GM03348 (cell line): ENCODE measurements at places on chromosomes 4 and X.

DNA sequence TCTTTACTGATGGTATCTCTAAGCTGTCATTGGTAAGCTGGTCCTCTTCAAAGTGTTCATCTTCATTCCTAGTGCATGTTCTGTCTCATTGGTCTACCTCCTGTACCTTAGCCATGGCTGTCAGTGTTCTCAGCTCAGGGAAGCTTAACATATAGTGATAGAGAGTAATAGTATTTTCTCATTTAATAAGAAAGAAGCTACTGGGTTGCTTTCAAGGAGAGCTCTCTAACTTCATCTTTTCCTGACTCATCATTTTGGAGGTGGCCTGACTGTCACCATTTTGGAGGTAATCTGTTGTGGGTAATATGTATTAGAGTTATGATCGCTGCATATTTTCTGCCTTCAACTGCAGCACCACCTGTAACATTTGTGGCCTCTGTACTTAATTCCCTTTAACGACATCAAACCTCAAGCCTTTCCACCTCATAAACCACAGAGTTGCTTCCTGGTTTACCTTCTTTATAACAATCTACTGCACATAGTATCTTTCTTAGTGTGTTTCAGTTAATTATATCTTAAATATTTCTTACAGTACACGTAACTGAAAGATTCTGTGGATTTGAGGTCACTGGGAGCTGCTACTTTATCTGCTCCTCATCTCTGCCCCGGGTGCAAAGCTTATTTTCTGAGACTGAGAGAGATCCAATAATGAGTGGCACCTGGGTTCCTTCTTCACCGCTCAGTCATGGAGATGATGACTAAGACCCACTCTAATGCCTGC, 474.0 kb upstream of the TECRL start:
- no peak for DNase-seq

DNA sequence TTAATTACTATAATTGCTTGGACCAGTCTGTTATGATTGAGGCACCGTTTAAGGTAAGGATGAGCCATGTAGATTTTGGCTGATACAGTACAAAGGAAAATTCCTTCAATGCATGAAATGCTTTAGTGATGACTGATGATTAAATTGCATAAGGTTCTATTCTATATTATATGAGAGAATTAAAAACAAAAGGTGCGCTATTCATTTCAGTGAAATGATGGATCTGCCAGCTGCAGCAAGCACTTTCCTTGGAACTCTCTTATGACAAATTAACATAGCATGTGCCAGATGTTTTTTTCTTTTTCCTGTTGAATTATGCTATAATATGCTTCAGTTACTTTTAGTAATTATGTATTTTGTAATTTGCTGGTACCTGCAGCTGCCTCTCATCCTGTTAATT, 98.5 kb downstream of the JADE1 start:
- no peak for DNase-seq

DNA sequence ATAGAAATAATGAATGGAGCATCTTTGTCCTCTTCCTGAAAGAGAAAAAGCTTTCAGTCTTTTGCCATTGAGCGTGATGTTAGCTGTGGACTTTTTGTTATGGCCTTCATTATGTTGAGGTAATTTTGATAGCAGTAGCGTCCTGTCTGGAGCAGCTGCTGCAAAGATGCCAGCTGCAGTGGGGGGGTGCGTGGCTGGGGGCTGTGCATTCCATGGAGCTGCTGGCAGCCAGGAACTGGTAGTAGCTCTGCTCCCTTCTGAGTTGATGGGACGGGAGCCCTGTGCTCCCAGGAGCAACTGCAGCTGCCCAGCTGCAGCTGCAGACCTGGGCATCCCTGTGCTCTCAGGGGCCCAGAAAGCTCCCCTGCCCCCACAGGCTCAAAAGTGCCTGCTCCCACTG, 50.4 kb downstream of the CCDC160 start:
- no peak for DNase-seq

- DNase-seq, result no peak
These were observed 347.6 kb upstream of the FAM241A start for GRCh38 chr4:111797455-111798163.

DNA sequence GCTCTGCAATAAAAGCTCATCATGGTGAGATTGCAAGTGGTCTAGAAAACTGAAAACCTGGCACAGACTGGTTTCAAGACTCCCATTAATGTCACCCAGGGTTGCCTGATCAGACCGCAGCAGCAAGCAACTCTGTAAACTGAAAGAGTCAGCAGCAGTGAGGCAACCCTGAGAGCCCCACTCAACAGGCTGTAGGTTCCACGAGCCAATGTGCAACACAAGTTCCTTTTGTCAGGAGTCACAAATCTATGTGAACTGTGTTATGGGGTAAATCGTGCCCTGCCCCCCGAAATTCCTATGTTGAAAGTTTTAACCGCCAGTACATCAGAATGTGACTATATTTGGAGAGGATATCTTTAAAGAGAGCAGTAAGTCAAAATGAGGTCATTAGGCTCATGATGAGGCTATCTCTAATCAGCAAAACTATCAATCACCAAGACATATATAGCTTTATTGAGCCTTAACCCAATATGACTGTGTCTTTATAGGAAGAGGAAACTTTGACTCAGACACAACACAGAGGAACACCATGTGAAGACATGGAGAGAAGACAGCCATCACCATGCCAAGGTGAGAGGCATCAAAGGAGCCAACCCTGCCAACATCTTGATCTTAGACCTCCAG, 94.0 kb downstream of the FBXO8 start:
- no peak for DNase-seq

- no peak for DNase-seq
These were observed at the start of gene ODAPH for GRCh38 chr4:75555294-75556164. Gene ODAPH, plus strand, starts transcription at chr4:75556066. Its CDS starts 17 bp downstream, at chr4:75556083.

DNA sequence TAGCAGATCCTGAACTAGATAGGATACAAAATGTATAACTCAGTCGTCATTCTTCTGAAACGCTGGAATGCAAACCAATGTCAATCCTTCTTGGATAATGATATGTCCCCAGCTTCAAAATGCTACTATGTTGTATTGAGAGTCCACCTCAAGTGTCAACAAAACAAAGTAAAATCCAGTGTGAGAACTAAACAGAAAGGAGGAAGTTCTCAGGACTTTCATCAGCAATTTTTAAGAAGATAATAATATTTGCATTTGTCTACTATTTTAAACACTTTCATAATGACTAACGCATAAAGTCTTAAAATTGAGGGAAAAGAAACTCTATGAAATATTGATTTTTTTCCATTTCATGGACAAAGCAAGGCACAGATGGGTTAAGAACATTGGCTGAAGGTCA, 36.3 kb downstream of the SOD3 start:
- DNase-seq, result no peak

GRCh38 chr4:79042079-79042674, 102.9 kb upstream of the PAQR3 start:
- DNase-seq, result peak; percentile 43

GRCh38 chrX:147803948-147804347, 107.8 kb upstream of the FMR1 start:
- peak; percentile 7 for DNase-seq

DNA sequence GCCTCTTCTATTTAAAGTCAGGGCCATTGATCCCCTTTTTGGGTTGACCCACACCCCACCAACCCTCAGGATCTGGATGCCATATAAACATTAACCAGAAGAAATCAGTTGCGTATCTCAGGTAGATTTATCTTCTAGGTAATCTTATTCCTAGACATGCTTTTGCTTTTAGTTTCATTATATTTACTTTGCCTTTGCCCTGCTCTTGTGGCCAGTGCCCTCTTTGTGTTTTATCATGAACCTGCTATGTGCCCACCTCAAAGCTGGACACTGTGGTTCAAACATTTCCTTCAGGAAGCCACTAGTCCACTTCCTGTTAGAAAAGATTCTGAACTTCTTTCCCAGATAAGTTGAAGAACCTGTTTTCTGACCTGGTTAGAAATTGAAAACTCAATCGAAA, 117.4 kb upstream of the EDNRA start:
- DNase-seq, result no peak

GRCh38 chr4:95537863-95538488, 10.8 kb downstream of the UNC5C start:
- DNase-seq, result no peak

DNA sequence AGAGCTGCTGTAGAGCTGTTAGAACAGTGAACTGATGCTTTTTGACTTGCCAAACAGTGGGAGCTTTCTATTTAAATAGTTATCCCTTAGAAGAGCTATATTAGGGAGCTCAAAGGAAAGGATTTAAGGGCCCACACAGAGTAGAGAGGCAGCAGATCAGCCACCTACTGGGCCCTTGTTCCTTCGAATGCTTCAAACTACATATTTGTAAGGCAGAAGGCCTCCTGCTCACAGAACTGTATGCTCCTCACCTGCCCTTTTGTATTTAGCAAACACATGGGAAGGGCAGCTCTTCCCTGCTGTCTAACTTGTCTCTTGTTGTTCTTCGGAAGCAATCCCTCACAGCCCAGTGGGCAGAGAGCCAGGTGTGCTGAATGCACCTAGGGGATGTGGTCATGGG, 38.0 kb downstream of the IL1RAPL1 start:
- no peak for DNase-seq

- DNase-seq, result no peak
These were observed 356.7 kb upstream of the DIPK2B start for GRCh38 chrX:45557387-45557786.

DNA sequence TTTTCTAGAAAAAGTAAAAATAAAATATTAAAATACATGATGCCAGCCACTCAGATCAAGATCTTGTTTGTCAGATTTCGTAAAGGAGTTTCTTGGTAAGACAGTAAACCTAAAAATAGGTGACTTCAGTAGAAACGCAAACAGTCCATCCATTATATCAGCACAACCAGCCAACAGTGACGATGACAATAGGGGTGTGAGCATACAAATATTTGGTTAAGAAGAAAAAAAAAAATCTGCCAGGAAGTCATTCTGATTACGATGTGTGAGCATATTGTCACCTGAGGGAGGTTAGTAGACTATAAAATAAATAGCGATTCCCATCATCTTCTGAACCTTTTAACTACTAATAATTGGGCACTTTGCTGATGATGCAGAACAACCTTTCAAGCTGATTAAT, 37.6 kb downstream of the SLC7A11 start:
- DNase-seq, result no peak

DNA sequence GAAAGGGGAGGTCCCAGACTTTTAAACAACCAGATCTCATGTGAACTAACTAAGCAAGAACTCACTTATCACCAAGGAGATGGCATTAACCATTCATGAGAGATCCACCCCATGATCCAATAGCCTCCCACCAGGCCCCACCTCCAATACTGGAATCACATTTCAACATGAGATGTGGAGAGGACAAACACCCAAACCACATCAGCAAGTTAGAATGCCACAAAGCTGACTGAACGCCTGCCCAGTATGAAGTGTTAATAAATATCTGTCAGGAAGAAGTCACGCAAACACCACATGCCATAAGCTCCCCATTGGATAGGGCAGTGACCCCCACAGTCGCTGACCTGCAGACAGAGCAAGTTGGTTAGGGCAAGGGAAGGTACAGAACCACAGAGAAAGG, 14.3 kb downstream of the SLC10A6 start:
- DNase-seq, result peak; percentile 35

GRCh38 chr4:121253961-121254360, 89.8 kb upstream of the TNIP3 start:
- no peak for DNase-seq

DNA sequence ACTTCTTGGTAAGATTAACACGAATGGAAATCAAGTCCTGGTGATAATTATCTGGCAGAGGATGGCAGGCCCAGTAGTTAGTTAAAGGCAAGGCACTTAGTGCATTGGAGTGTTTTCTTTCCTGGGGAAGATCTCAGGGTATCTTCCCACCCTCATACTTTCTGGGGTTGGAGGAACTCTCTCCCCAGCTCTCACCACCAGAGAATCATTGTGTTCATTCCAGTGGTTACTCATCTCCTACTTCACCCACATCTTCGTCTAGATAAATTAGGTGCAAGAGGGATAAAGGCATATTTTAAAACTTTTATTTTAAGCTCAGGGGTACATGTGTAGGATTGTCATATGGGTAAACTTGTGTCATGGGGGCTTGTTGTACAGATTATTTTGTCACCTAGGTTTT, 67.5 kb upstream of the SH3RF1 start:
- peak; percentile 71 for DNase-seq

GRCh38 chr4:80361329-80361900, 25.9 kb downstream of the CFAP299 start:
- DNase-seq, result peak; percentile 43

DNA sequence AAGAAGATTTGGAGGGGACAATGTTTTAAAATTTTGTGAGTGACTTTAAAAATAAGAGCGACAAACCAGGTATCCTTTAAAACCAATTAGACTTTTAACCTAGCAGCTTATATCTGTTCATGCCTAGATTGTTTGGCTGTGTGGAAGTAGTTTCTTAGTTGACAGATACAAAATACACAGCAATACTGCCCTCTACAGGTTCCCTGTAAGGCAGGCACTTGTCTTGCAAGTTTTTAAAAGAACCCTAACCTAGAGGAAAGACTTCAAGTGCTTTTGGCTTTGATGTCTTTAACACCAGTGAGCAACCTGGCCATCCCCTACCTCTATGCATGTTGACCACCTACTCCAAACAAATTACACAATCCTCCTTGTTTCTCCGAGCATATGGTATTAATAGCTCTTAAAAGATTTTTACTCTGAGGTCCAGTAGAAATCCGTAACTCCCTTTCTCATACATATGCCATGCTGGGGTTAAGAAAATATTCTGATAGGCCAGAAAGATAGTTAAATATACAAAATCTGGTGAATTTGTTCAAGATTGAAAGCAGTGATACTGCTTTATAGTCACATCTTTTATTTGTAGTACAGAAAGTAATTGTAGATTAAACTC, 273.0 kb downstream of the ARHGAP24 start:
- DNase-seq, result peak; percentile 59

- no peak for DNase-seq
These were observed 17.1 kb downstream of the FBXO8 start for GRCh38 chr4:174266416-174266815.

DNA sequence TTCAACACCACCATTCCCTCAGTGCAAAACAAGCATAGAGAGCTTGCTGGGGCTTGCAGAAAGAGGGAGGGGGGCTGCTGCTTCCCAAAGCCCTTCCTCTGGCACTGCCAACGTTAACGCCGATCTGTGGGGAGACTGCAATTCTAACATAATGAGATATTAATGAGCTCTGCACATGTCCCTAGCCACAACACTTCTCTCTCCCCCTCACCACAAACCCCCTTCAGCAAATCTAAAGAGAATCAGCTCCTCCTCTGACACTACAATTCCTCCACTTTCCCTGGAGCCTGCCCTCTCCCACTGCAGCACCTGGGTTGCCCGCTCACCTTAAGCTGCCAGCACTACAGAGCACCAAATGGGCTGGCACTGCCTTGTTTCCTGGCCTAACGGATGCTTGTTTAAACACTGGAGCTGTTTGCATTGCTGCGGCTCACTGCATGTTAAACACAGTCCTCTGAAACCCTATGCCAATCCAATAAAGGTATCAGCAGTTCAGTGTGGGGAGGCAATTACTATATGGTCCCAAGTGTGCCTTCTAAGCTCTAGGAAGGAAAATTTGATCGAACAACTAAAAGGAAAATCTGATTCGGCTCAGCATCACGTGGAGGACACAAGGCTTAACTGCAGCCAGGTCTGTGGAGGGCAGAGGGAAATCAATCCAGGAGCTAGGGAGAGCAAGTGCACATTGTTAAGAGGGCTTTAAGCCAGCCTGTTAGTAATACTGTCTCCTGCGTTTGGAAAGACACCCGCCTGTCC, 232.4 kb downstream of the MAML3 start:
- DNase-seq, result no peak

GRCh38 chr4:76199664-76200211, 13.9 kb downstream of the SCARB2 start:
- no peak for DNase-seq

GRCh38 chrX:140507223-140507981, 2.5 kb upstream of the SOX3 start:
- DNase-seq, result no peak

GRCh38 chrX:150663073-150663472, 30.1 kb upstream of the MTMR1 start:
- no peak for DNase-seq

- no peak for DNase-seq
These were observed 75.9 kb downstream of the PAQR3 start for GRCh38 chr4:78863254-78863869.
